Midbrain (tissue), 1 donor: ENCODE measurements at places on chromosomes 3 and 15.

DNA sequence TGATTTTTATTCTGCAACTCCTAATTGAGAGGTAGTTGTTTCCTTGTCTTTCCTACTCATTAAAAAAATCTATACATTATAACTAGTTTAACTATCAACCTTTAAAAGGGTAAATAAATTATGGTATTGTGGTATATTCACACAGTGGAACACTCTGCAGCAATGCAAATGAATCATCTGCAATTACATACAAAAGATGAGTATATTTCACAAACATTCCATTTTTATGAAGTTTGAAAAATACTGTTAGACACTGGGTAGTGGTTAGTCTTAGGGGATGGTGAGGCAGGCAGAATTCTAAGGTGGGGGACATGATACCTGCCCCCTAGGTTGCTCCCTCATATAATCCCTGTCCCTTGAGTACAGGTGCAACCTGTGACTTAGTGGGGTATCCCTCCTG is 44.0 kb upstream of the MAGI1 start:
- DNase-seq, result no peak

GRCh38 chr15:48887144-48887543 is 9.2 kb downstream of the EID1 start:
- DNase-seq, result no peak

- no peak for DNase-seq
Measured at GRCh38 chr3:154029926-154030325, 91.3 kb upstream of the ARHGEF26 start.

DNA sequence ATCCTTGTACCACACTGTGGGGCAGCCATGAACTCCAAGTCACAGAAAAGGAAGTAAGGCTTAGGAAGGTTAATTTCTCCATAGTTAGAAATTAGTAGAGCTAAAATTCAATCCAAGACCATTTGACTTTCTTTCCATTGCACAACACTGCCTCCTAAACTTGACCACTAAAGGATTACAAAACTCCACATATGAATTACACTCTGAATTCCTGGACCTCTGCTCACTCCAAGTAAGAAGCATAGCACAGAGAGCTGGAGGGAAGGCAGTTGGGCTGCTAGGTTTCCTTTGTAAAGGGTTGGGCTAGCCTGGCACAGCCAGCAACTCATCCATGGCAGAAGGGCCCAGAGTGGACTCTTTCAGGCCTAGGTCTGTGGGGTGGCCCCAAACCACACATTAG is 134.4 kb downstream of the MYLK start:
- no peak for DNase-seq

- DNase-seq, result no peak
Measured at GRCh38 chr3:132538072-132538471, 59.0 kb upstream of the ACKR4 start.

- DNase-seq, result no peak
Measured at GRCh38 chr15:90407871-90408317, 19.9 kb downstream of the IQGAP1 start.

DNA sequence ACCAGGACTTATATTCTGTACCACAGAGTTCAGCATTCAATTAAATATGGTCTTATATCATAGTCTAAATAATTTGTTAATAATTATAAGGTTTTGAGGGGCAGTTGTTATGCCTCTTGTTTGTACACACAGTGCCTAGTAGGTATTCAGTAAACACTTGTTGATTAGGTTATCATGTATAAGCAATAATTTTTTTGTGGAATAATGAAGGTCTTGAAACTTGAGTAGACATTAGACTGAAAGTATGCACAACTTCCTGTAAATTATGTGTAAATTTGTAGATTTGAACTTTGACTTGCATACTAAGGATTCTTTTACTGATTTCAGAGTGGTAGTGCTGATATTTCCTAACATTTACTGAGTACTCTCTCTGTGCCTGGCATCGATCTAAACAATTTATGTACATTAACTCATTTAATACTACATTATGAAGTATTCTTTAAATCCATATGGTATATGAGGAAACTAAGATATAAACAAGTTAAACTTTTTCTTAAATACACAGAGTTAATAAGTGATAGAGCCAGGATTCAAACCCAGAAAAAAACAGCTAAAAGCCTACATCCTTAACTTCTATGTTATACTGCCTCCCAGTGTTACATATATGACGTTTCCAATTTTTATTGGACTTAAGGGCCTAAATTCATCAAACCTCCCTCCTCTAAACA is 65.1 kb downstream of the GLCE start:
- DNase-seq, result peak; percentile 30
